Fibroblast of the aortic adventitia (primary cell): ENCODE measurements at places on chromosomes 6 and 20. TPM values are rescaled to one million over a fixed set of nuclear protein-coding genes. Genes with fewer than 3 reads are reported as not detected.

Gene PLEKHG1
- total RNA-seq, result 1.9 and 3.7 TPM in 2 replicates

Gene DEFB132
- total RNA-seq, result not detected in 2 replicates

Gene LY6G6D
- not detected in 2 replicates for total RNA-seq

Gene OXT
- total RNA-seq, result not detected in 2 replicates

Gene CNR1
- not detected in 2 replicates for total RNA-seq

Gene PMEPA1
- total RNA-seq, result 1.4 and 1.6 TPM in 2 replicates

Gene SMOC2
- total RNA-seq, result 0.09 TPM in 1 of 2 replicates, not detected in the other

Gene HSF2
- total RNA-seq, result 21.4 and 36.5 TPM in 2 replicates

Gene BMP7
- total RNA-seq, result not detected in 2 replicates

Gene ETV7
- total RNA-seq, result 0.09 TPM in 1 of 2 replicates, not detected in the other
